Occipital lobe (tissue), 3 donors: ENCODE measurements at places on chromosomes 4 and X.

- DNase-seq = no peak
Measured at GRCh38 chrX:133923113-133923512, 62.3 kb downstream of the GPC3 start.

GRCh38 chrX:55220119-55220794, at the start of gene PAGE5:
Gene PAGE5, plus strand, starts transcription at chrX:55220346. Its CDS starts 1,037 bp downstream, at chrX:55221383.
- no peak for DNase-seq

- no peak for DNase-seq
Measured at GRCh38 chr4:19698961-19699360, 552.7 kb upstream of the SLIT2 start.

DNA sequence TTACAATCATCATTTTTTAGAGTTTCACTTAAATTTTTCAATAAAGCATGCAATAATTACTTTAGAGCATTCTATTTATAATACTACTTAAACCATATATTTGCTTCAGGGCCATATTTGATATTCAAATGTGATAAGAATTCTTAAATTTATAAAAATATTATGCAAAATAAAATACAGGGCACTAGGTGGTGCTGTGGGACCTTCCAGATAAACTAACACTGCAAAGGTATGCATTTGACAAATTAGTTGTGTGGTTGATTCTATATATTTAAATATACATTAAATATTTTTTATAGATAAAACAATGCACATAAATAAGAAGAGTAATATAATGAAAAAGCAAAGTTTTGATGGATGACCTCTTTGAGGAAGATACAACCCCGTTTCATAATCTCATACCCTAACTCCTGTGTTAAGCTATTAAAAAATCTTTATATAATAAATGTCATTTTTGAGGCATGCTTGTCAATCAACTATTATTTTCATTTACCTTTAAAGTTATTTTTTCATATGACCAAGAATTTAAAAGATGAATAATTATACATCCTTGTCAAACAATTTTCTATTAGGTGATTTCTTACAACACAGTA, 128.4 kb downstream of the REELD1 start:
- no peak for DNase-seq

- no peak for DNase-seq
Measured at GRCh38 chr4:19772581-19772980, 479.1 kb upstream of the SLIT2 start.

- no peak for DNase-seq
Measured at GRCh38 chr4:27629532-27630225, 769.0 kb downstream of the STIM2 start.

DNA sequence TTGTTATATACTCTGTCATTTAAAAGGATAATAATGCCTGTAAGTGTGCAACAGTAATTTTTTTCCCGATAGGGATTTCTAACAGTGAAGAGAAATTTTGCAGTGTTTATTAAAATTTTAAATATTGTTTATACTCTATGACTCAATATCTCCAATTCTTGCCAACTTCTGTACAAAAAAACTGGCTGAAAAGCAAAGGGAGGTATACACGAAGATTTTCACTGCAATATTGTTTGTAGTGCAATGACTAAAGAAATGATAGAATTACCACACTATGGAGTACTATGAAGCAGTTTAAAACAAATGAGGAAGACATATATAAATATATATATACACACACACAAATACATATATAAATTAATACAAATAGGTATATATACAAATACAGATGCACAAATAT, 187.9 kb upstream of the IL15 start:
- DNase-seq = no peak

DNA sequence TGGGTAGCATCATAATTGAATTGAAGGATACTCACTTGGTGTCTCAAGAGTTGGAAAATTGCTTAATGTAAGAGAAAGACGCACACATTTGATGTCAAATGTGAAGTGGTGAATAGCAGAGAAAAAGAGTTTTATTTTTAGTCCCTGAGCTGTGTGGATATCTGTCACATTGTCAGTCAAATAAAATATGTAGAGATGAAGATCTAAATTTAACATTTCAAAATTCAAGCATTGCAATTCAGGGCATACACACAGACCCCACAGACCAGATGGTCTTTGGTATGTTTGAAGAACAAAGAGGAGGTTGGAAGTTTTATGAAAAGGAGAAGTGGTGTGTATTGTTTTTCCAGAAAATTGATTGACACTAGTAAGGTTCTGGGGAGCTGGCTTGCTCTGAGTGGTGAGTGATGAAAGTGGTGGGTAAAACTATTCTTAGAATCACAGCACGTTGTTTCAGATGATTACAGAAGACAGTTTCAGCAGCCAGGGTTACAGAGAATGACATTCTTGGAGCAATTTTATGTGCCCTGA, 44.9 kb upstream of the BBS12 start:
- no peak for DNase-seq

- no peak for DNase-seq
Measured at GRCh38 chr4:47747211-47747610, 90.7 kb downstream of the CORIN start.

- no peak for DNase-seq
Measured at GRCh38 chrX:54208531-54208930, 25.5 kb upstream of the FAM120C start.

GRCh38 chr4:6492861-6493657, 20.6 kb upstream of the PPP2R2C start:
- no peak for DNase-seq

DNA sequence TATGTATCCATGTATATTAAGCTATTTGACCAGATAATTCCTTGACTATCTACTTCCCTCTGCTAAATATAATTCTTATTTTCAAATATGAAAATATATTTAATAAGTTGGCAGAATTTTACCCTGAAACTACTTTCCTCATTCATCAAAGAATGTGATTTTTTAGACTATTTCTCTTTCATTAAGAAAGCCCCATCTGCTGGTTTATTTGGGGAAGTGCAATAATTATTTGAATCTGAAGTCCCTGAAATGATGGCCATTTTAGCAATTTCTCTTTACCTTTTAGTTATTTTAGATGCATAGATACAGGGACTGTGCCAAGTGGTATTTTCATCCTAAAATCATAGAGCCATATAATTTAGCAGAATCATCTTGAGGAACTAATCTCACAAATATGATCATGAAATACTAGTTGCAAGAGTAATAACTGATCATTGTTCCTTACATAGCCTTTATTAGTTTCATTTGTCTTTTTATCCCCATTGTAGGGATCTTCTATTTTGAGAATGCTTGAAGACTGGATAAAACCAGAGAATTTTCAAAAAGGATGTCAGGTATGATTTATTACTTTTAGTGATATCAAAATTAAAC, 39.0 kb downstream of the ENPEP start:
- no peak for DNase-seq

DNA sequence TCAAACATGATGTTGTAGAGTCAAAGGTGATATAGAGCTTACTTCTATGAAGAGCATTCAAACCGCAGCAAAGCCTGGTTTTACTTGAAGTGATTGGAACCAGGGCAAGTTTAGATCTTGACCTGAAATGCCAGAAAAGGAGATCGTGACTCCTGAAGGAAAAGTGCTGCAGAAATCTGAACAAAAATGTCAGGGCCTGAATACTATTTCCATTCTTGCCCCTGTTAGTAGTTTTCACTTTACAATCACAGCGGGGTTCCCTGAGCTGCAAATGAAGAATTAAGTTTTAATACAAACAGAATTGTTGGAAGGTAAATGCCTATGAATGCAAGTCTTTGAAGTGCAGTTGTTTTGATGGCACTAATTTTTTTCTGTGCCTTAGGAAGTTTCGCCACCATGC, 4.1 kb downstream of the SLIT2 start:
- DNase-seq = no peak

GRCh38 chr4:141022111-141022695, 111.1 kb downstream of the RNF150 start:
- DNase-seq = no peak

DNA sequence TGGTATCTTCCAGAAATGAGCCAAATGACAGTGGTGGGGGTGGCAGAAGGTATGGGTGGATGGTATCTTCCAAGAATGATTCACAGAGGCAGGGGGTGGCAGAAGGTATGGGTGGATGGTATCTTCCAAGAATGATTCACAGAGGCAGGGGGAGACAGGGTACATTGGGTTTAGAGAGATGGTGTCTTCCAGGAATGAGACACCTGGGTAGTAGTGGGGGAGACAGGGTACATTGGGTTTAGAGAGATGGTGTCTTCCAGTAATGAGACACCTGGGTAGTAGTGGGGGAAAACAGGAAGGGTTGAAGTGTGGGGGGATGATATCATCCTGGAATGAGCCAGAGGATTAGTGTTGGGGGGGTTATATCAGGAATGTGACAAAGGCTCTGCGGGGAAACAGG, 62.0 kb downstream of the MAOA start:
- no peak for DNase-seq

- no peak for DNase-seq
Measured at GRCh38 chrX:133754657-133755056, 230.7 kb downstream of the GPC3 start.

GRCh38 chrX:44459501-44459900, 83.2 kb downstream of the FUNDC1 start:
- DNase-seq = no peak

- DNase-seq = no peak
Measured at GRCh38 chr4:13866881-13867280, 239.4 kb upstream of the BOD1L1 start.

GRCh38 chr4:155805016-155805415, 46.2 kb downstream of the GUCY1B1 start:
- no peak for DNase-seq

DNA sequence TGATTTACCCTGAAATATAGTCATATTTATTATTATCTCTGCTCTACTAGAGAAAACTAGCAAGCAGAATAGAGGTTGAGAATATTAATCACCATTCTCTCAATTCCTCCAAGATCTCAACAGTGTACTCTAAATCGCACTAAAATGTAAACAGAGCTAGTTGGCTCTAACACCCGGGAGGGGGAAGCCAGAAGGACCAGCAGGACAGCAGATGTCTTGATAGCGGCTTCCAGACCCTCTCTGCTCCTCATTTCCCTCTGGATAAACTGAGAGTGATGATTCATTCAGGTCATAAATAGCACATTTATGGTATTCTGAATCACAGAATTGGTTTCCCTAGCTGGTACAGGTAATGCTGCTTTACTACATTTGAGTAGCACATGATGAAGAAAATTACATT, 82.5 kb downstream of the TBC1D9 start:
- DNase-seq = no peak

- DNase-seq = no peak
Measured at GRCh38 chrX:120468071-120468470, 1.0 kb downstream of the LAMP2 start.

DNA sequence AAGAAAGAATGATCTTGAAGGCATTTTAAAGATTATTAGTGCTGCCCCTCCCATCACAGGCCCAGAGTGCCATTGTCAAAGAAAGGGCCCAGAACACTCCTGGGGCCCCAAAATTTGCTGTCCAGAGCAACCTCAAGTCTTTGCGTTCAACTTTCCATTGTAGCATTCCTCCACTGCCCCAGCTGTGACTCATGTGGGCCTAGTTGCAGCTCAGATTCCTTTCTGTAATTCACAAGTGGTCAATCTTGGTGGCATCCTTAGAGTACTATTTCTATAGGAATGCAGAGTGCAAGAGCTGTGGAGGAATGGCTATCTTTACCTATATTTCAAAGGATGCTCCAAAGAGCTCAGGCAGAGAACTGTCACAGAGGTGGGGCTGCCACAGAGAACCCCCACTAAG, 1500.8 kb upstream of the IGFBP7 start:
- DNase-seq = no peak

GRCh38 chr4:53307210-53307609, 58.7 kb downstream of the SCFD2 start:
- DNase-seq = no peak

DNA sequence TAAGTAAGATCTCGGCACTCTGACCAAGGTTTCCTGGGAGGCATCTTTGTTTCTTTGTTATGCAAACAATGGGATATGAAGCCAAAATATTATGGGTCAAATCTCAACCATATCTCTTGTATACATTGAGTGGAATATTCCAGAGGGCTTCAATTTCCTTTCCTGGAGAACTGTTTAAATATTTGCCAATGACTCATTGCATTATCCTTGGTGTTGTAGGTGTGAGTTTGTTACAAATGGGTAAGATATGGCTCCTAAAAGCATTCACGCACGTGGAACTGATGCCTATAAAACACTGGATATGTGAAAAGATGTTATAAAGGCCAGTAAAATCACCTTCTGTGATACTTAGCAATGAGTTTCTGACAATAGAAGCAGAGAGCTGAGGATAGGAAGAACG, 150.5 kb upstream of the WDR1 start:
- DNase-seq = no peak

GRCh38 chr4:102341201-102341600, 4.1 kb downstream of the SLC39A8 start:
- no peak for DNase-seq

DNA sequence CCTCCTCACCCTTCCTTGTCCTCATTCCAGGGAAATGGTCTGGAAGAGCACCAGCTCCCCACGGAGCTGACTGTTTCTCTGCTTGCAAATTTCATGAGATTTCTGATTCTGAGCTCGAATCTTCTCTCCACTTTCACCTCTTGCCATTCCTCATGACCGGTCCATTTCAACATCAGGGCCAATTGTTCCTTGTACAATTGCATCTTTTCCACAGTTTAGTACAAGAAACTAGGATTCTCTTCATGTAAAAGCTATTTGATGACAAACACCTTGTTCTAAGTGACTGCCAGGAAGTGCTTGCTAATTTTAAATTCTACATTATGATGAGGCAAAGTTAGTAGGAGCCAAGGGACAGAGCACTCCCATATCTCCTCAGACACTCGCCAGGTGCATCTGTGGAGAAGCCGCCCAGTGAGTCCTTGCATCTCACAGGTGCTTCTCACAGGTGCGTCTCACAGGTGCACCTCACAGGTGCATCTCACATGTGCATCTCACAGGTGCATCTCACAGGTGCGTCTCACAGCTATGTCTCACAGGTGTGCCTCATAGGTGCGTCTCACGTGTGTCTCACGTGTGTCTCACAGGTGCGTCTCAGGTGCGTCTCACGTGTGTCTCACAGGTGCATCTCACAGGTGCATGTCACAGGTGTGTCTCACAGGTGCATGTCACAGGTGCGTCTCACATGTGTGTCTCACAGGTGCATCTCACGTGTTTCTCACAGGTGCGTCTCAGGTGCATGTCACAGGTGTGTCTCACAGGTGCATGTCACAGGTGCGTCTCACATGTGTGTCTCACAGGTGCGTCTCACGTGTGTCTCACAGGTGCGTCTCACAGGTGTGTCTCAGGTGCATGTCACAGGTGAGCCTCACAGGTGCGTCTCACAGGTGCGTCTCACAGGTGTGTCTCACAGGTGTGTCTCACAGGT, 3.0 kb upstream of the PDE6B start:
- no peak for DNase-seq

DNA sequence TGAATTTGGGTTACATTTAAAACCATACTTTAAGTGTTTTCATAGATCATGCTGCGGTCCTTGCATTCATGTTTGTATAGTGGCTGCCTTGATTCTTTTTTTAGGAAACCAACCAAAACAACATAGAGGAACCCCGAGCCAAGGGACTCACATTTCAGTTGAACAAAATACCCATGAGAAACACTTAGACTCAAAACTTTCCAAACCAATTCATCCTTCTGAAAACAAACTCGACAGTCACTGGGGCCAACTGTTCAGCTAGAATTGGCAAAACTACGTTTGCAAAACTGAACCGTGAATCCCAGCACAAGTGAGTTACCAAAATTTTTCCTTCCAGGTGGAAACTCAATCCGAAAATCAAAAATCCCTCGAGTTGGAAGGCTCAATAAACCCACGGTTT, 1.4 kb downstream of the ADGRA3 start:
- DNase-seq = no peak
